ENCODE measurements at places on chromosomes 2 and 18.
A peak's percentile ranks its signal among the peaks of the same experiment; 100 is the strongest.

- no peak for DNase-seq
These were observed 44.7 kb downstream of the MARCO start for GRCh38 chr2:118986738-118987137.

DNA sequence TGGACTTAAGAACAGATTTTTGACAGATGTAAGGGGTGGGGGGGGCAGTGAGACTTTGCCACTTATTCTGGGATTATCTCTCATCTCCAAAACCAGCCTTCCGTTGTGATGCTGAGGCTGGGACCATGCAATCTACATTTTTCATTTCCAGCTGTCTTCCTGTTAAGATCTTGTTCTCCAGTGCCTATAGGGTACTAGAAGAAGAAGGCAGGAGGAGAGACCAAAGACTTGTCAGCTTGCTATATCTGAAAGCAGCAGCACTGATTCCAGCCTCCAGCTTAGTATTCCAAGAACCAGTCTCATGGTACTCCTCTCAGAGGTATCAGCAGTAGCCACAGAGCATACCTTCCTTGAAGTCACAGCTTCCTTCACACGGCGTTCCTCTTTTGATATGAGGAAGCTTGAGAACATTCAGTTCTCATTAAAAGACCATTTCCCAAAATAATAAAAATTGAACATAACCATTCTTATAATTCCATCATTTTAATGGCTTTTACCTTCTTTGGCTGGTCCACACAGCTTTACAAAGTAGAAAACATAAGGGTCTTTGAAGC, 49.8 kb downstream of the USP34 start:
- no peak for DNase-seq

DNA sequence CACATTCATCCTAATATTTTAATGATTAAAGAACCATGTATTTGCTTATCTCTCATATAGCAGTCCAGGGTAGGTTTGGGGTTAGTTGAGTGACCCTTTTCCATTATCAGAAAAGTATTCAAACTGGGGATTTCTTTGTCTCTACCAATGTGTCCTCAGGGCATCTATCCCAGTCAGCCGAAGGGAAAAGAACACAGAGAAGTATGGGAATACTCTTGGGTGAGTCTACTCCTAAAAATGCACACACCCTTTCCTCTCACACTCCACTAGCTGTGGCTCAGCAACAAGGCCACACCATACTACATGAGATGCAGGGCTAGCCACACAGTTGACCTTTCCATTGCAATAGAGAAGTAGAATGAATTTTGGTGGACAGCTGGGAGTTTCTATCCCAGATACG, 114.3 kb downstream of the NXPH2 start:
- no peak for DNase-seq

DNA sequence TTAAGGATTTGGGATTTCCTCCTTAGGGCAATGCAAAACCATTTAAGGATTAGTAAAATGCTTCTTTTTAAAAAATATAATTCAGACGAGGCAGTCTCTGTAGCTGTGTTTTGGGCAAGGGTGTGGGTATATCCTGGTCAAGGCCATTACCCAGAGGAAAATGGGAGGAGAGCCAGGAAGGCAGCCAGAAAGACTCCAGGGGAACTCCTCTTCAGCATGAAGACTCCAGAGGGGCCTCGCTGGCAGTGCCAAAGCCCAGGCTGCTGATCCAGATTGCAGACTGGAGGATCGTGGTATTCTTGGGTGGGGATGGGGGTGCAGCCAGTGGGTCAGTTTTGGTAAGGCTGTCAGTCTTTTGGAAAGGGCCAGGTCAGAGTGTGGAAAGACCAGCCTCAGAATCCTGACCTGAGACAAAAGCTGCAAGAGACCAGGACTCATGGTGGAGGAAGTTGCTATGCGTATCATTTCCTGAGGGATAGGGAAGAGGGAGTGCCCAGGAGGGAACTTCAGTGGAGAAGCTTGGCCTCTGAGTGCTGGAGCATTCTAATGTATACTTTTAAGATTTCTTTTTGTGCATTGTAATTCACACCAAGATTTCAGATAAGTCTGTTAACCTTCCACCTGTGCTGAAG, 20.9 kb upstream of the RAB11FIP5 start:
- no peak for DNase-seq

GRCh38 chr2:171652416-171652785, 34.9 kb upstream of the DYNC1I2 start:
- DNase-seq: no peak

DNA sequence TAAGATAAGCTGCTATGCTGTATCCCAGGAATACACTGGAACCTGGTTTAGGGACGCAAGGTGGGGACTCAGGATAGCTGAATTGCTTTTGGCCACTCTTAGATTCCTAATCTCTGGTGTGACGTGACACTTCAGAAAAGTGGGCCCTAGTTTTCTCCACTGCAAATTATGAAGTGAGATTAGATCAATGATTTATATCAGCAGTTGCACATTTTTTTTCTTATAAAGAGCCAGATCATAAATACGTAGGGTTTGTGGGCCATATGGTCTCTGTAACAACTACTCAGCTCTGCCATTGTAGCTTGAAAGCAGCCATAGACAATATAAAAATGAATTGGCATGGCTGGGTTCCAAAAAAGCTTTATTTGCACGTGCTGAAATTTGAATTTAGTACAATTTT, 85.4 kb upstream of the CPO start:
- DNase-seq: no peak

DNA sequence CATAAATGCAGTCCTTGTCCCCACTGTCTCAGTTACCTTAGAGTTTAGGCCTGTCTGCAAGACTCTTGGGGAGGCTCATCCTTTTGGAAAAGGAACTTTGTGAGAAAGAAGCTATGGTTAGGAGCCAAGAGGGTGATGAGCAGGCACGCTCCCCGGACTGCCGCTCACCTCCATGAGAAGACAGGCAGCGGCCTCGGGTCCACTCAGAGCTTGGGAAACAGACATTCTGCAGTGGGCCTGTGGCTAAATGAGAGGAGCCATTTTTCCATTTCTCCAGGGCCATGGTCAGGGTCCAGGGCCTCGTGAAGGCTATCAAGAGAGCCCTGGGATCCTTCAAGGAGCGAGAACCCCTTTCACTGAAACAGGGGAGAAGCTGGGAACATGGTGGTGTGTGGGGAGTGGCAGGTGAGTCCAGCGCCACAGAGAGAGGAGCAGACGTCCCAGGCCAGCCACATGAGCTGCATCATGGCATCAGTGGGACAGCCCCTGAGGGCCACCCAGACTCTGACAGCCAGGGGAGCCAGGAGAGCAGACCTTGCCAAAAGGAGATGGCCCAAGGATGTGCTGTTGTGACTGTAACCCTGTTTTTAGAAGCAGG, 4.0 kb upstream of the TEX51 start:
- no peak for DNase-seq

GRCh38 chr18:34493566-34494358, 216.3 kb upstream of the DTNA start:
- DNase-seq: no peak

GRCh38 chr18:76449111-76449453, 46.0 kb downstream of the ZNF516 start:
- no peak for DNase-seq

GRCh38 chr2:15367205-15367604, 193.9 kb downstream of the NBAS start:
- no peak for DNase-seq

GRCh38 chr2:112229348-112229747, 25.5 kb downstream of the ZC3H8 start:
- DNase-seq: peak; percentile 77

GRCh38 chr2:86302320-86302719, 35.1 kb downstream of the REEP1 start:
- peak; percentile 41 for DNase-seq

DNA sequence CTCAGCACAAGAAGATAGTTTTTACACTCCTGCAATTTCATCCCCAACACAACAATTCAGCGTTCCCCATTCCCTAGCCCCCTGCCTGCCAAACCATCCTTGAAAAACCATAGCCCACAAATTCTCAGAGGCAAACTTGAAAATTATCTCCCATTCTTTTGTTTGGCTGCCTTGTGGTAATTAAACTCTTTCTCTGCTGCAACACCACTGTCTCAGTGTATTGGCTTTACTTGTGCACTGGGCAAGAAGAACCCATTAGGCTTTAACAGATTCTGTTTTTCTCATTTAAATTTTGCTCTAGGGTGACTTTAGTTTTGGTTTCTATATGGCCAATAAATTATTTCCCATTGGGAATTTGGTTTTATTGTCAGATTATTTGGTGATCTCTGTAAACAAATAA, 23.2 kb upstream of the FTCDNL1 start:
- DNase-seq: no peak

GRCh38 chr2:51994123-51994763, 962.3 kb upstream of the NRXN1 start:
- no peak for DNase-seq

- no peak for DNase-seq
These were observed 97.2 kb upstream of the LPIN2 start for GRCh38 chr18:3110034-3110752.

- no peak for DNase-seq
These were observed 99.4 kb upstream of the ZNF804A start for GRCh38 chr2:184498936-184499335.

- DNase-seq: no peak
These were observed 84.2 kb downstream of the ZNF516 start for GRCh38 chr18:76410660-76411417.

- DNase-seq: no peak
These were observed 49.0 kb upstream of the TFCP2L1 start for GRCh38 chr2:121333834-121334558.

GRCh38 chr2:220134756-220135534, 507.5 kb downstream of the SLC4A3 start:
- no peak for DNase-seq

DNA sequence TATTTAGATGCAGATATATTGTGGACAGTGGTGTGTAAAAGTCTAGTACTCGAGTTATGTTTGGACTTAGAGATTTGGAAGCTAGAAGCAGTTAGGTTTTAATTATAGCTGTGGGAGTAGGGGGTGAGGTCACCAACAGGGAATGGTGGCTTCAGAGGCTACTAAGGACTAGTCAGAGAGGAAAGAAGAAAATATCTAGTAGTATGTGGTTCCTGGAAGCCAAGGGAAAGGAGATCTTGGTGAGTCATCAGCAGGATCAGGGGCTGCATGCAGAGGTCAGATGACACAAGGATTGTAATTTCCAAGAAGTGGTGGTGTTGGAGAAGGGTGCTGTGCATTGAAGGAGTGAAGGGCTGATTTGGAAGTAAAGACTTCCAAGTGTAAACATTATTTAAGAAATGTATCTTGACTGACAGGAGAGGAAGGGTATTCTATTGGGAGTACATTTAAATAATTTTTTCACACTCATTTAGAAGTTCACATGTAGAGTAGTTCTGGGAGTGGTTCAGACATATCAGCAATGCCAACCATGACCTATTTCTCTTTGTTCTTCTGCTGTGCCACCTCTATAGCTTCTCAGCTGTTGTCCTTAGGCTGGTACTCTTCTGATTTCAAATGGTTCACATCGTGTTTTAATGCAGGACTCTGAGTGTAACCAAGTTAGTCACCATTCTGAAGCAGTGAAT, 59.1 kb downstream of the ACSL3 start:
- peak; percentile 79 for DNase-seq

DNA sequence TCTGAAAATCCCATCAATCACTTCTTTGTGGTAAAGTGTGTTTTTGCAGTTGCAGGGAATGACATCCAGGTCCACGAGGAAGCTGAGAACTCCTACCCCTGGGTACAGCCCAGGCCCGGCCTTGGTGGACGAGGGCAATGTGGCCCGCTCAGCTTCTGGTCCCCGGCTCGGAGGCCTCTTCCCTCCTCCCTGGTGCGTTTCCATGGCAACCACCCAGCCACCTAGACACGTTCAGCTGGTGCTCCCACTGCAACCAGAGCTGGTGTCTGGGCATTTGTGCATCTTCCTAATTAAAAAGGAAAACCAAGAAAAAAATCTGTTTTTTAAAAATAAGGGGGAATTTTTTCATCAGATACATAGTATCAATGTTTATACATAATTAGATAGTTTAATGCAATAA, 603.6 kb upstream of the SALL3 start:
- DNase-seq: no peak

- no peak for DNase-seq
These were observed 65.7 kb downstream of the LRRTM1 start for GRCh38 chr2:80238692-80239469.

DNA sequence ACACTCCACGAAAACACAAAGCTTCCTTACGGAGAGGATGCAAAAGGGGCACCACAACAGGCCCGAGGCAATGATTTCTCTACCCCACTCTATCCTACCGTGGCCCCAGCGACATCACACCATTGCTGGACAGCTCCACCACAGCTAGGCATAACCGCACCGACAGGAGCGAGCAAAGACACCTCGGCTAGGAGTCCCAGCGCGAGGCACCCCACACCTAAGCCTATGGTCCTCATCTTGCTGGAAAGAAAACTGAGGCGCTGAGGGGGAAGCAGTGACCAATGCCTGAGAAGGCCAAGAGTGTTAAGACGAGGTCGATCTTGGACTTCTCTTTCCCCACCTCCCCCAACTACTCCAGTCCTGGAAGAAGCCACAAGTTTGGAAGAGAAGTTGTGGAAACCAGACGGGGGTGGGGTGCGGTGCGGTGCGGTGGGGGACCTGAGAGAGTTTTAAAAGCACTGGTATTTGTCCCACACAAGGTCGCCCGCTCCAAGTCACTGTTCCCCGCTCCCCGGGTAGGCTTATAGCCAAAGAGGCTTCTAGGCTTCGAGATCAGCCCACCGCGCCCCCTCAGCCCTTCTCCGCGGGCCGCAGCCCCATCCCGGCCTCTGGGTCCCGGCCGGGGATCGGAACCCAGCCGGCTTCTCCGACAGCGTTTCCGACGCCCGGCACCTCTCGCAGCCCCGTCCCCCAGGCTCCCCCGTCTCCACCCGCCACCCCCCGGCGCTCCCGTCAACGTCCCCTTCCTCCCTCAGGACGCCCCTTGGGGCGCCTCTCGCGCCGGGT, 766 bp downstream of the PDE6D start:
- DNase-seq: no peak

DNA sequence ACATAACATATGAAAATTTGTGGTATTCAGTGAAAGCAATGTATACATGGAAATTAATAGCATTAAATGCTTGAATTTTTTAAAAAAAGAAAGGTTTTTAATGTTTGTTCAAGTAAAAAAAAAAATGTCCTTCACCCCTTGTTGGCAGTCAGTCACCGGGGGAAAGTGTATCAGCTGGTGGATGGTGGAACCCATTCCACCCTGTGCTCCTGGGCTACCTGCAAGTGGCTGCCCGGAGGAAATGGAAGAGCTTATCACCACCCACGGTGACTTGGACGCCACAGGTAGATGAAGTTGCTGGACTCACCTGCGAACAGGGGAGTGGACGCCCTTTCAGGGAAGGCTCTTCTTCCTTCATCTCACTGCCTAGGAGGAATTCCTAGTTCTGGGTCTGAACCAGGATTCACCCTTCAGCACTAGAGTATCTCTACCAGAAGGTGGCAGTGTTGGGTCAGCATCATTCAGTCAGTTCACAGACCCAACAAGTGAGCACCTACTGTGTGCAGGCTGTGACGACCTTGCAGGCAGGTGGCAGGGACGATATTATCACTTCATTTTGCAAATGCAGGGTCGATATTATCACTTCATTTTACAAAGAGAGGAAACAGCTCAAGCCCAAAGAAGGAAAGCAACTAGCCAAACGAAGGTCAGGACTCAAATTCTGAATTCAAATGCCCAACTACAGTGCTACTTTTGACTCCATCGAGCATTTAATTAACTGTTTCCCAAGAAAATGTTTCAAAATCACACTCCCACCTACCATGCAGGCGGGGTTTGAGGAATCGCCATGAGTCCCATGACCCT, 35.8 kb downstream of the CIB4 start:
- DNase-seq: peak; percentile 20
